ENCODE measurements at places on chromosomes 16 and 17.
A peak's percentile ranks its signal among the peaks of the same experiment; 100 is the strongest.

DNA sequence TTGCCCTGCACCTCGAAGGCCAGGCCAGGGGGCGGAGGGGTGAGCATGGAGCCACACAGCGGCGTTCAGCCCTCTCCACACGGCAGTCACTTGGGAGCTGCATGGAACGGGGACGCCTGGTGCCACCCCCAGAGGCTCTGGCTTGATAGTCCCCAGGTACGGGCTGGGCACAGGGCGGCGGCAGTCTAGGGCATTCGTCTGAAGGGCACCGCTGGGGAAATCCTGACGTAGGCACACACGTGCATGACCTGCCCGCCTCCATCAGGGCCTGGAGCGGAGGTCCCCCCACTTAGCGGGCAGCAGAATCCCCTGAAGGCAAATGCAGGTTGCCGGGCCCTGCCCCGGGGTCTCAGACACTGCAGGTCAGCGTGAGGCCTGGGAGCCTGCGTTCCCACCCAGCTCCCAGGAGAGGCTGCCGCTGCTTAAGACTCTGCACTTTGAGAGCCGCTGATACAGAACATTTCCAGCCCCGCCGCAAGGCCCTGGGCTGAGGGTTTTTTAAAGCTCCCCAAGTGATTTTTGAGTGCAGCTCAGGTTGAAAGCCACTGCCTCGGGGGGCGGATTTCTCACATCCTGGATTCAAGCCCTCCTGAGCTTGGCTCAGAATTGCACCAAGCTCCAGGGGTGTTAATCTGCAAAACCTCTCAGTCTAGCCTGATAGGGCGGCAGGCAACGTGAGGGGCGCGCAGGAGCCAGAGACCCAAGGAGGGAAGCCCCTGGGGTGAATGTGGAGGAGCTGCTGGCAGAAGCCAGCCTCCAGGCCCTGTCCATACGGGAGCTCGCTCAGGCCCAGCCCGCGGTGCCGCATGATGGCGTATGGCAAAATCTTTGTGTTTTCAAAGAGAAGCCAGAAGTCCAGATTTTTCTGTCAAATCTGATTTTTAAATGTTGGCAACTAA lies 182.3 kb upstream of the GSE1 start:
- DNase-seq, result no peak

GRCh38 chr16:27333549-27333948 lies 19.8 kb downstream of the IL4R start:
- no peak for DNase-seq

GRCh38 chr17:4720787-4721186 lies 10.4 kb downstream of the ARRB2 start:
- DNase-seq, result no peak

- DNase-seq, result no peak
Observed at GRCh38 chr16:72112452-72112792, 18.8 kb downstream of the DHX38 start.

GRCh38 chr16:82092711-82093110 lies 57.7 kb downstream of the HSD17B2 start:
- no peak for DNase-seq

DNA sequence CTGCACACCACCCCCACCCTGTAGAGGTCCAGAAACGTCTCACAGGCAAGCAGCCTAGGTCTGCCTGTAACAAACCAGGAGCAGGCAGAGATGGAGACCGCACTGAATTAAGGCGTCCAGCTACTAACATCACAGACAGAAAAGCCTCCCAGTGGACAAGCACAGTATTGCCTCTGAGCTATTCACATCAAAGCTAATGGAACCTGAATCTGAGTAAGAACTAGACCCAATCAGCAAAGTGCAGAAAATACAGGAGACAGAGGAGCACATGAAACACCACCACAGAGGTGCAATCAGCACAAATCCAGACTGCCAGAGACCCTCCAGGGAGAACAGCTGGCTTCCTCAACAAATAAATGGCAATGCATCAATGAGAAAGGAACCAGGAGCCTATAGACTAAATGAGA lies 22.2 kb upstream of the PEMT start:
- DNase-seq, result peak; percentile 83

- DNase-seq, result no peak
Observed at GRCh38 chr17:36851250-36851649, 86.0 kb upstream of the LHX1 start.

DNA sequence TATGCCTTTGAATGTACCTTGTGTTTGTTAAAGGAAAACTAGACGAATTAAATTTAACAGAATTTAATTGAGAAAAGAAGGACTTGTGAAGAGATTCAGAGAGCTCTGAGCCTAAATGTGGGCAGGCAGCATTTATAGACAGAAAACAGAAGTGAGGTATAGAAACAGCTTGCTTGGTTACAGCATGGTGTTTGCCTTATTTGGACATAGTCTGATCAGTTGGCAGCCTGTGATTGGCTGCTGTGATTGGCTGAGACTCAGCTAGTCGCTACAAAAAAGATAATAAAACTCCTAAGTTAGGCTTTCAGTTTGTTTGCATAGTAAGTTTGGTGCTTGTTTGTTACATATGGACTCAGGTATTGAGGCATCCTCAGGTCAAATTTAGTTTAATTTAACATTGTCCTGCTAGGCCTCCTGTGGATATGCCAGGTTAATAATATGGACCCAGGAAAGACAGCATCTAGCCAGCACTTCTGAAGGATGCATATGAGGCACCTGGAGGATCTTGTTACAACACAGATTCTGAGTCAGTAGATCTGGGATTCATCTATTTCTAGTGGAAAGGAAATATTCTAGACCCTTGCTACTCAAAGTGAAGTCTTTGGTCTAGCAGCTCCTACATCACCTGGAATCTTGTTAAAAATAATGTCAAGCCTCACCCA lies 43.4 kb downstream of the SLFN5 start:
- no peak for DNase-seq

- peak; percentile 61 for DNase-seq
Observed at GRCh38 chr17:10292057-10292937, 80.5 kb downstream of the MYH13 start.

- DNase-seq, result no peak
Observed at GRCh38 chr17:75889454-75889853, 7.3 kb downstream of the TRIM65 start.

DNA sequence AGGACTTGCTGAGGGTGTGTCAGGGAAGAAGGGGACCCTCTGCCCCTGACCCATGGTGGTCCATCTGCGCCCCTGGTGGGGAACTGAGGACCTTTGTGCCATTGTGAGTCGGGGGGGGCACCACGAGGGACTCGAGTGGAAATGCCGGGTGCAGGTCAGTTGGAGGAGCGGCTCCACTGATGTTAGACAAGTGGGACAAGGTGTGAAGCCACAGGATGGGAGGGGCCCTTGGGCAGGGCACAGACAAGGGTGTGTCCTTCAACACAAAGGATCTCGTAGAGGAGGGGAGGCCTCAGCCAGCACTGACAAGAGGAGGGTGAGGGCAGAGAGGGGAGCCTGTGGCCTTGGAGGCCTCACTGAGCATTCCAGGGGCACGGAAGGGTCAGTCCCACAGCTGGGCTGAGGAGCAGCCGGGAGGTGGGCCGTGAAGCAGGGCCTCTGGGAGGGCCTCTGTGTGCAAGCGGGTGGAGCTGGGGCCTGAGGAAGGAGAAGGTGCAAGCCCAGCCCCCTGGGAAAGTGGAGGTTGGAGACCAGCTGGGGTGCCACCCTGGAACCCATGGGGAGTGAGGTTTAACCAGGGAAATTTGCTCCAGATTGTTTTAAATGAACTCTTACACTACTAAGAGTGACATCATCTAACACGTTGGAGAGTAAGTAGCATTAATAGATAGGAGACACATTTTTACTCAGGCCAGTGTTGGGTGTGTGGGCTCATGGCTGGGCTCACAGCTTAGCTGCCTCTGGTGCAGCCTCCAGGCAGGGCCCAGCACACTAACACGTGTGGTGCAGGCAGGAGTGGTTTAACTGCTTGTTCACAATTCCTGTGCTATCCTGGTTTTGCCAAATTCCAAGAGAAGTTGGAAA lies 27.9 kb downstream of the NARF start:
- no peak for DNase-seq

- peak; percentile 81 for DNase-seq
Observed at GRCh38 chr16:14070877-14071575, at the start of gene MRTFB. MRTFB (plus strand) TSS chr16:14071319; CDS start chr16:14140607, 69,288 bp downstream.

DNA sequence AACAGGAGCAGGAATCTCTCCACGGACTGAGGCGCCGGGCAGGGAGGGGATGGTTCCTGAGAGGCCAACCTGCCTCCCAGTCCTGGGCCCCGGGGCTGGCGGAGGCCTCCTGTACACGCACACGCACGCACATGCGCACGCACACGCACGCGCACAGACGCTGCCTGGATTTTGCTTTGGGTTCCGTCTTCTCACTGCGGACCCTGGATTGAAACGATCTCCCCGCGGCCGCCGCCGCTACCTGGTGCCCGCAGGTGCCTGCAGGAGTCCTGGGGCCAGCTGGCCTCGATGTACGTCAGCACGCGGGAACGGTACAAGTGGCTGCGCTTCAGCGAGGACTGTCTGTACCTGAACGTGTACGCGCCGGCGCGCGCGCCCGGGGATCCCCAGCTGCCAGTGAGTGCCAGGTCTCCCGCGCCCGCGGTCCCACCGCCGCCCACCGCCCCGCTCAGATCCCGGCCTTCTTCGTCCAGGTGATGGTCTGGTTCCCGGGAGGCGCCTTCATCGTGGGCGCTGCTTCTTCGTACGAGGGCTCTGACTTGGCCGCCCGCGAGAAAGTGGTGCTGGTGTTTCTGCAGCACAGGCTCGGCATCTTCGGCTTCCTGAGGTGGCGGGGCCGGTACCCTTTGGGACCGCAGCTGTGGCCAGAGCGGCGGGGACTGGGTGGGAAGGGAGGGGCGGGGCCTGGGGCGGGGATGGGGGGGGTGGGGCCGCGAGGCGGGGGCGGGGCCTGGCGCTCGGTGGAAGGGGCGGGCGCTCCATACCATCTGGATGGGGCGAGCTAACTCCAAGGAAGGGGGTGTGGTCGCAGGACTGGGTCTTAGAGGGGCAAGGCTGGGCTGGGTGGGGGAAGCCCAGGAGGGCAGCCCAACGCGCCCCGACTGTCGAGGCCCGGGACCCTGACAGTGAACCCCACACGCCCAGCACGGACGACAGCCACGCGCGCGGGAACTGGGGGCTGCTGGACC lies 12.3 kb downstream of the CES4A start:
- DNase-seq, result peak; percentile 46

GRCh38 chr16:67945392-67945933 lies 1.5 kb upstream of the LCAT start:
- DNase-seq, result no peak

DNA sequence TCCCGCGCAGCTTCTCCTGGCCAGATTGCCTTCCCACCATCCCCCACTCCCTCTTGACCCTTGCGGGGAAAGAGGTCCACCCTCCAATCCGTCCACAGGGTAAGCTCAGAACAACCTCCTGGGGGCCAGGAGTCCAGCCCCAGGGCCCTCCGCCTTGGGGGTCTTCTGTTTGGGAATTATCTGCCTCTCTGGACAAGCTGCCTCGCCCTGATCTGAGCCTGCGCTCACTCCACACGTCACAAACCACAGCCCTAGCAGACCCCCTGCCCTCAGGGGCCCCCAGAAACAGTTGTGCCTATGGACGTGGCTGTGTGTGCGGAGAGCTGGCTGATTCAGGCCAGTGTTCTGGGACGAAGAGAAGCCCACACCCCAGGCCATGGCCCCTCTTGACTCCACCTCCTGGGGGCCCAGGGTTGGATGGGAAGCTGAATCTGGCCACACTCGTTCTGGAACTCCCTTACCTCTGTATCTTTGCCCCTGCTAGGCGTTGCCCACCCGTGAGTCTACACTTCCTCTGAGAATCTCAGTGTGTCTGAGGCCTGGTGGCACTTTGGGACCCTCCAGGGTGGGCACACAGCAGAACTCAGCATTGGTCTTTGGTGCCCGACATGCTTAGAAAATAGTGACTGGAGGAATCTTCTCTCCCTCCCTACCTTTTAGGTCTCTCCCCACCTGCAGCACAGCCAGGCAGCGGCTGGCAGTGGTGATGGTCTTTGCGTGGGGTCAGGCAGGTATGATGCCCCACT lies 119.9 kb upstream of the SMURF2 start:
- DNase-seq, result no peak

GRCh38 chr17:66290101-66290722 lies 12.2 kb upstream of the PRKCA start:
- DNase-seq, result no peak

GRCh38 chr17:44279346-44279665 lies 11.4 kb upstream of the SLC4A1 start:
- no peak for DNase-seq

GRCh38 chr17:37608351-37609169 lies 658 bp downstream of the SYNRG start:
- DNase-seq, result peak; percentile 29

DNA sequence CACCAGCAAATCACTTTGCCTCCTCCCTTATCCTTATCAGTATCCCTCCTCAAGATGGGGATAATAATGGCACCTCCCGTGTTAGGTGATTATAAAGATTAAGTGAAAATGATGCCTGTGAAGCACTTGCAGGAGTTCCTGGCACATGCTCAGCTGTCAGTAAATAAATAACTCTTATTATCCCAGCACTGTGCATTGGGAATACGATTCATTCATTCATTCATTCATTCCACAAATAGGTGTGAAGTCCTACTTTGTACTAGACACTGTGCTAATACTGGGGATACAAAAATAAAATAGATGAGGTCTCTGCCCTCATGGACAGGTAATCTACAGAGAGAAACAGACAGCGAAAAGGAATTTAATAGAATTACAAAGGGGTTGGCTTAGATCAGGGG lies 2.0 kb downstream of the XYLT2 start:
- DNase-seq, result no peak

- peak; percentile 91 for DNase-seq
Observed at GRCh38 chr16:1413684-1414531, 596 bp downstream of the UNKL start.

DNA sequence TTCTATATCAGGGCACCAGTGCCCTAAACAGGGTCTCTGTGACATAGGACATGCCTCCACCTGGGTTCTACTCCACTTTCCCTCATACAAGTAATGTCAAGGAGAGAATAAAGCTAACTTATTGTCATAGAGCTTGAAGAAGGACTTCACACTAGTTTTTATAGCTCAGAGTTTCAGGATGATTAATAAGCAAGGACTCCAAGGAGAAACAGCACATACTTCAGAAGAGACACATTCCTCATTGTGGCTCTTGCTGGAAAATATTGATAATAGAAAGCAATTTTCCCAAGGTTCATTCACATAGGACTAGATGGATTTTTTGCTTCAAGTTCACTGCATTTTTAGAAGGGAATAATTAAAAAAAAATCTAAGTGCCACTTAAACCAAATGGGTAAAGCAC lies 133.3 kb downstream of the CA10 start:
- no peak for DNase-seq

DNA sequence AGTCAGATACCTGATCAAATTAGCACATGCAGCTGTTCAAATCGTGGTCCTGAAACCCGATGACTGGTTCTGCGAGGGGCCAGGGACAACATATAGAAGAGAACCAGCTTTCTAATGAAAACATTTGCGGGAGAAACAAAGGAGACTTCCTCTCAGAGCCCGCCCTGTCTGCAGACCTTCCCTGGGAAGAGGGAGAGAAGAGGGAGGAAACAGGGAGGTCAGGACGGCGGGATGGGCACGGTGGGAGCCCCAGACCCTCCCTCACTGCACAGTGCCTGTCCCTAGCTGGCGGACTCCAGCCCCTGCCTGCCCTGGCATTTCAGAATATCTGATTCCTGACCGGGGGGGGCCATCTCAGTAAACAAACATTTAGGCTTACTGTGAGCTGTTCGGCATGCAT lies 317.3 kb downstream of the FOXL1 start:
- DNase-seq, result no peak

Data from common myeloid progenitor, CD34-positive (primary cell).